ENCODE measurements at places on chromosomes 16 and 17. TPM values are rescaled to one million over a fixed set of nuclear protein-coding genes. Genes with fewer than 3 reads are reported as not detected.

DNA sequence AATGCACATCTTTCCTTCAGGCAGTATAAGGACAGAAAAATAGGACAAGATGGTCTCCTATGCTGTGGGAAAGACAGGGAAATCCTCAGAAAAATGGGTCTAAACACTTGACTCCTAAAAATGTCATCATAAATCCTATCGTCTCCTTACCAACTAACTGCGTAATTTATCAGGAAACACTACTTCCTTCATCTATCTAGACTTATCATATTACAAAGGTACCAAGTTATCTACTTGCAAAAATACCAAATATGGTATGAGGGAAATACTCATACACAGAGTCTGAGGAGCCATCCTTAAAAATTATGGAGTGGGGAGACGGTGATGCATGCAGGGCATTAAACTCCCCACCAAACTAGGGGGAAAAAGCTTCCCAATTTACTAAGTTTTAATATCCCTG is 44.1 kb downstream of the GRB2 start:
- DNase-seq = no peak
- H3K4me3 ChIP-seq = no peak overlapping the region
- no peak overlapping the region for H3K27ac ChIP-seq
- peaks cover 62% of the 10 kb centered on the region for H3K4me1 ChIP-seq
- no peaks in the 10 kb centered on the region for H3K27me3 ChIP-seq

The C17orf113 gene
- total RNA-seq = 4.4 TPM

GRCh38 chr17:47987240-47987835 is 16.4 kb downstream of the CDK5RAP3 start:
- H3K4me3 ChIP-seq = no peak overlapping the region
- peak overlapping the region; percentile 15 for H3K27ac ChIP-seq
- H3K4me1 ChIP-seq = peaks cover 5% of the 10 kb centered on the region
- no peaks in the 10 kb centered on the region for H3K27me3 ChIP-seq
- peak; percentile 53 for DNase-seq

- DNase-seq = peak; percentile 55
- H3K4me1 ChIP-seq = peaks cover 36% of the 10 kb centered on the region
- H3K27ac ChIP-seq = peak overlapping the region; percentile 99
- H3K4me3 ChIP-seq = peak overlapping the region; percentile 86
Observed at GRCh38 chr17:64128787-64129514, 993 bp downstream of the ERN1 start.

GRCh38 chr17:42387661-42388380 is 421 bp downstream of the STAT3 start:
- no peaks in the 10 kb centered on the region for H3K27me3 ChIP-seq
- peak overlapping the region; percentile 97 for H3K4me3 ChIP-seq
- H3K36me3 ChIP-seq = no peaks in the 10 kb centered on the region
- peaks cover 49% of the 10 kb centered on the region for H3K4me1 ChIP-seq

DNA sequence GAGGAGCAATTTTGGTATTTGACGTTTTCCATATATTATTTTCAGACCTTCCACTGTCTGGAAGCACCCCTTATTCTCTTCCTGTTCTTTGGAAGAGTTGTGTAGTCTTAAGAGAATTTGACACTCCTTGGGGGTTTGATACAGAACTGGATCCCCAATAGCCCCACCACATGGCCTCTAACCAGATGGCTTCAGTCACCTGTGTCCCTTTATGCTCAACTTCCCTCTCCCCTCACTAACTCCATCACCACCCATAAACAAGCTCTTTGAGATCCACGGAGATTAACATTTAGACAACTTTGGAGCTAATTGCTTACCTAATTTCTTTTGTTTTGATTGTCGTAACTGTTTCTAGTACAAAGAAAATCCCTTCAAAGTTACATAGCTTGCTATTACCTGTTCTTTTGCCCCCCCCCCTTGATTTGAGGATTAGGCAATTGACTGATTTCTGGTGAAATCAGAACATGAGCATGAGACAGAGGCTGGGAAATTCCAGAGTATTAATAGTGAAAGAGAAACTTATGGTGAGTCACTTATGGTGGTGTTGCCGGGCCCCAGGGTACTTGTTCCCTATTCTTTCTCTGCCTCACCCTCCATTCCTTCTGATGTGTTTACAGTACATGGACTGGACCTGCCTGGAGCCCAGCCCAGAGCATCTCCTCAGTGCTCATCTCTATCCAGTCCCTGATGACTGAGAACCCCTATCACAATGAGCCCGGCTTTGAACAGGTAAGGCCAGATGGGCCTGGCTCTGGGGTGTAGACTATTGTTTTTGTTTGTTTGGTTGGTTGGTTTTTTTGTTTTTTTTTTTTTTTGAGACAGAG is 7.5 kb downstream of the UBE2Z start:
- H3K27me3 ChIP-seq = no peaks in the 10 kb centered on the region
- peak; percentile 39 for DNase-seq
- H3K4me3 ChIP-seq = no peak overlapping the region
- H3K27ac ChIP-seq = peak overlapping the region; percentile 62
- H3K4me1 ChIP-seq = peaks cover 8% of the 10 kb centered on the region
- H3K36me3 ChIP-seq = peaks cover 20% of the 10 kb centered on the region

DNA sequence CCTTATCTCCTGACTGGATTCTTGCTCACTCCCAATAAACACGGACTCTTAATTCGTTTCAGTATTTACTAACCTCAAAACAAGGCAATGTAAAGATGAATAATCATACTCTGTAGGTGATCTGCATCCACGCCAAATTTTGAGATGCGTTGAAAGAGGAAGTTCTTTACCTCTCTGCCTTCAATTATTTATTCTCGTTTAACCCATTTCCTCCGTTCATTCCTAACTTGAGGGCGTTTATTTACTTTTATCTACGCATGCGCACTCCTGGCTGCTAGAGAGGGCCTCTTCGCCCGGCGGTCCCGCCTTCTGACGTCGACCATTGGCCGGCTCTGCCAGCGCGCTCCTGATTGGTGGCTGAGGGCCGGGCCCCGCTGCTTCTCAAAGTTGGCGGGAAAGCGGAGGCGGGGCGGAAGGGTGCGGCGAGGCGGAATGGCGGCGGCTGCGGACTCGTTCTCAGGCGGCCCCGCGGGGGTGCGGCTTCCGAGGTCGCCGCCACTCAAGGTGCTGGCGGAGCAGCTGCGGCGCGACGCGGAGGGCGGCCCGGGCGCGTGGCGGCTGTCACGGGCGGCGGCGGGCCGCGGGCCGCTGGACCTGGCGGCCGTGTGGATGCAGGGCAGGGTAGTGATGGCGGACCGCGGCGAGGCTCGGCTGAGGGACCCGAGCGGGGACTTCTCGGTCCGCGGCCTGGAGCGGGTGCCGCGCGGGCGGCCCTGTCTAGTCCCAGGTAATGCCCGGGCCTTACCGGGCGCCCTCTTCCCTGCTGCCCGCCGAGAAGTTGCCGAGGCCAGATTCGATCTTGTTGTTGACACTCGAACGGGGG is at the start of gene RMI2:
TSS of gene RMI2 (plus strand) at position 420 of the 823 bp plus-strand sequence. CDS start at position 433, 13 bp downstream.
- H3K36me3 ChIP-seq = no peaks in the 10 kb centered on the region
- H3K27me3 ChIP-seq = no peaks in the 10 kb centered on the region
- no peak within 1 kb of the TSS for H3K27ac ChIP-seq
- peaks cover 17% of the 10 kb centered on the region for H3K4me1 ChIP-seq
- DNase-seq = peak; percentile 97

DNA sequence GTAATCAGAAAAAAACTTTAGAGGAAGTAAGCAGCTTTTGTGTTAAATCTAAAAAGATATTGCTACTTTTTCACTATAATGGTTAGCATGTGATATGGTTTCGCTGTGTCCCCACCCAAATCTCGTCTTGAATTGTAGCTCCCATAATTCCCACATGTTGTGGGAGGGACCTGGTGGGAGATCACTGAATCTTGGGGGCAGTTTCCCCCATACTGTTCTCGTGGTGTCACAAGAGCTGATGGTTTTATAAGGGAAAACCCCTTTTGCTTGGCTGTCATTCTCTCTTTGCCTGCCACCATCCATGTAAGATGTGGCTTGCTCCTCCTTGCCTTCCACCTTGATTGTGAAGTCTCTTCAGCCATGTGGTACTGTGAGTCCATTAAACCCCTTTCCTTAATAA is 117.1 kb downstream of the KCNJ2 start:
- H3K27ac ChIP-seq = no peak overlapping the region
- no peak for DNase-seq
- no peaks in the 10 kb centered on the region for H3K27me3 ChIP-seq
- no peak overlapping the region for H3K4me3 ChIP-seq
- no peaks in the 10 kb centered on the region for H3K4me1 ChIP-seq
- H3K36me3 ChIP-seq = no peaks in the 10 kb centered on the region

GRCh38 chr16:48852951-48853350 is 243.0 kb upstream of the N4BP1 start:
- no peak overlapping the region for H3K27ac ChIP-seq
- no peak for DNase-seq
- no peak overlapping the region for H3K4me3 ChIP-seq
- H3K36me3 ChIP-seq = no peaks in the 10 kb centered on the region

GRCh38 chr16:79151-80054 is 1.4 kb downstream of the MPG start:
- no peaks in the 10 kb centered on the region for H3K36me3 ChIP-seq
- H3K27me3 ChIP-seq = no peaks in the 10 kb centered on the region
- no peak overlapping the region for H3K27ac ChIP-seq
- peaks cover 37% of the 10 kb centered on the region for H3K4me1 ChIP-seq

DNA sequence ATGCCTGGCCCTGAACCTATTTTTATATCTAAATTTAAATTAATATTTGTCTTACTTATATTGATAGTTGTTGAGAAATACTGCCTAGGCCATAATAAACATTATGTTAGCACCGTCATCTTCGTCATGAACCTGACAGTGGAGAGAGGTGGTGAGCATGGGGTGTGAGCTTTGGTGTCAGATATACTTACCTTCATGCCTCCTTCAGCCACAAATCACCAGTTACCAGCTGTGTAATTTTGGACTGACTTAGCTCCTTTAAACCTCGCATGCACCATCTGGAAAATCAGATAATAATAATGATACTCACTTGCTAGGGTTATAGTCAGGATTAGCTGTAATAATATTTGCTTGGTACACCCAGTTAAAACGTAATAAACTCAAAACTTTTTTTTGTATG is 35.0 kb downstream of the SNX29 start:
- H3K27me3 ChIP-seq = no peaks in the 10 kb centered on the region
- H3K4me3 ChIP-seq = no peak overlapping the region

- no peak for DNase-seq
- no peaks in the 10 kb centered on the region for H3K4me1 ChIP-seq
- no peak overlapping the region for H3K27ac ChIP-seq
- no peaks in the 10 kb centered on the region for H3K27me3 ChIP-seq
- H3K4me3 ChIP-seq = no peak overlapping the region
- no peaks in the 10 kb centered on the region for H3K36me3 ChIP-seq
Observed at GRCh38 chr17:29189355-29189754, 9.2 kb upstream of the MYO18A start.

GRCh38 chr17:29659155-29659554 is 36.4 kb upstream of the CORO6 start:
- H3K27ac ChIP-seq = no peak overlapping the region
- no peaks in the 10 kb centered on the region for H3K36me3 ChIP-seq
- H3K27me3 ChIP-seq = no peaks in the 10 kb centered on the region
- no peaks in the 10 kb centered on the region for H3K4me1 ChIP-seq

- no peaks in the 10 kb centered on the region for H3K36me3 ChIP-seq
- H3K4me3 ChIP-seq = no peak overlapping the region
- no peaks in the 10 kb centered on the region for H3K27me3 ChIP-seq
Observed at GRCh38 chr17:20092973-20093626, 83.9 kb downstream of the SPECC1 start.

The CMTM1 gene
- total RNA-seq = not detected

The KRTAP4-9 gene
- not detected for total RNA-seq

DNA sequence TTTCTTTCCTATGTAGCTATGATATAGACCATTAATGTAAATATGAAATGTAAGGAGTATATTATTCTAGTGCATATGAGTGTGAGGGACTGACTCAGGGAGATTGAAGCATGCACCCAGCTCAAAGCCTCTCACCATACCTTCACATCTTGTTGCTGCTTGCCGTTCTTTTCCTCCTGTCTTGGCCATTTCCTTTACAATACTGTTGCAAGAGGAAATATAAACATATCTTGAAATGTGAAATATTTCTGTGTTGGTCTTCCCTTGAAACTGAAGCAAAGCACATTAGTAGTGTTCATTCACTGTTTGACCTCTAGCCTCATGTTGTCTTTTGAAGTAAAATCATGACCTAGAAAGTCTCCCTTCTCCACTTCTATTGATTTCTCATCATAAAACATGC is 46.6 kb downstream of the PHKB start:
- H3K4me3 ChIP-seq = no peak overlapping the region
- H3K27me3 ChIP-seq = no peaks in the 10 kb centered on the region
- no peaks in the 10 kb centered on the region for H3K36me3 ChIP-seq

The RNF43 gene
- 10.5 TPM for total RNA-seq

The NT5M gene
- total RNA-seq = 1.0 TPM

The ZFPM1 gene
- total RNA-seq = 10.9 TPM

- H3K36me3 ChIP-seq = peaks cover 5% of the 10 kb centered on the region
- H3K27ac ChIP-seq = peak within 1 kb of the TSS; percentile 91
- DNase-seq = peak; percentile 96
- no peaks in the 10 kb centered on the region for H3K27me3 ChIP-seq
Observed at GRCh38 chr17:7583253-7584109, at the start of gene MPDU1. TSS of gene MPDU1 (plus strand) at chr17:7583852. CDS start at chr17:7583863, 11 bp downstream.

GRCh38 chr17:40602445-40603443 is 37.5 kb upstream of the CCR7 start:
- H3K36me3 ChIP-seq = no peaks in the 10 kb centered on the region
- DNase-seq = no peak
- H3K27ac ChIP-seq = no peak overlapping the region
- H3K4me3 ChIP-seq = no peak overlapping the region
- no peaks in the 10 kb centered on the region for H3K4me1 ChIP-seq
- H3K27me3 ChIP-seq = no peaks in the 10 kb centered on the region

DNA sequence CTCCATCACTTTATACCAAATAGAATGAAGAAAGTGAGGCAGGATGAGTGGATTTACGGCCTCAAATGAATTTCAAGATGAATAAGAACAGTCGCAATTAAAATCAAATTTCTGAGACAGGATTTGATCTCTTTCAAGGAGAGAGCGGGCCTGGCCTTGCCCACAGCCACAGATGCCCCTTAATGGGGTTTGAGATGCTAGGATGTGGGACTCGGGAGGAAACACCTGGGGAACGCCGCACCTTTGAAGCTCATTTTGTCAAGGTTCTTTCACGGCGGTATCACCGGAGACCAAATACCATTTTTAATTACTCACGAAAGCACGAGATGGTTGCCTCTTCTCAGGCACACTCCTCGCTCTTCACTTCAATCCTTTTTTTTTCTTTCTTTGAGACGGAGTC is 178.1 kb upstream of the SDK2 start:
- H3K4me1 ChIP-seq = no peaks in the 10 kb centered on the region
- H3K36me3 ChIP-seq = no peaks in the 10 kb centered on the region
- no peak for DNase-seq
- H3K4me3 ChIP-seq = no peak overlapping the region
- H3K27me3 ChIP-seq = no peaks in the 10 kb centered on the region
